ENCODE measurements at places on chromosomes 1 and 21.

GRCh38 chr1:78277253-78277652 is 213.5 kb upstream of the PTGFR start:
- peak; percentile 92 for DNase-seq

GRCh38 chr1:22750685-22751051 is 40.0 kb downstream of the EPHB2 start:
- no peak for DNase-seq

- DNase-seq, result peak; percentile 12
These were observed 41.5 kb upstream of the TSNAX start for GRCh38 chr1:231487019-231487418.

- DNase-seq, result peak; percentile 44
These were observed 466 bp downstream of the VPS26C start for GRCh38 chr21:37266515-37267221.

DNA sequence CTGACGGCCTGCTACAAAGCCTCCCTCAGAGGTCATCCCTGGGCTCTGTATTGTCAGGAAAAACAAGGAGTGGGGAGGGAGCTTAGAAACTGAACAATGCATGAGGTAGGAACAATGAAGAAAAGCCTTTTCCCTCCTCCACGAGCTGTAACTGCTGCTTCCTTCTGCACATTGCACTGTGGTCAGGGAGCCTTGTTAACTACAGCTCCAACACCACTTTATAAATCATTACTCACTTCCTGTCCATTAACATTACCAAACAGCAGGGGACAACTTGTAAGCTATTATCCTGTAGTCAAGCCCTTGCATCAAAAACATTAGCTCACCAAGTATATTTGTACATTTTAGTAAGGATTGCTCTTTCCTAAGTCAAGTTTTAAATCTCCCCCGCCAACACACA is 336.0 kb upstream of the NR5A2 start:
- DNase-seq, result peak; percentile 86

DNA sequence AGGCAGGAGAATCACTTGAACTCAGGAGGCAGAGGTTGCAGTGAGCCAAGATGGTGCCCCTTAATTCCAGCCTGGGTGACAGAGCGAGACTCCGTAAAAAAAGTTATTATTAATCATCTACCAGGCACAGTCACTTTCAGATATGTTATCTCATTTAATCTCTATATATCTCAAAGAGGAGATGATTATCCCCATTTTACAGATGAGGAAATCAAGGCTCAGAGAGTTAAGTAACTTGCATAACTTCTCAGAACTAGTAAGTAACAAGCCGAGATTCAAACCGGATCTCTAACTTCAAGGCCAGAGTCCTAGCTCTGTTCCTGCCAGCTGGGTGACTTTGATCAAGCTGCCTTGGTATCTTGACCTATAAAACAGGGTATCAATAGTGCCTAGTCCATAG is 17.5 kb downstream of the DIO1 start:
- no peak for DNase-seq

- no peak for DNase-seq
These were observed 86.0 kb downstream of the PCNX2 start for GRCh38 chr1:233209481-233209880.

GRCh38 chr1:201818971-201819750 is 9.8 kb upstream of the IPO9 start:
- peak; percentile 76 for DNase-seq

DNA sequence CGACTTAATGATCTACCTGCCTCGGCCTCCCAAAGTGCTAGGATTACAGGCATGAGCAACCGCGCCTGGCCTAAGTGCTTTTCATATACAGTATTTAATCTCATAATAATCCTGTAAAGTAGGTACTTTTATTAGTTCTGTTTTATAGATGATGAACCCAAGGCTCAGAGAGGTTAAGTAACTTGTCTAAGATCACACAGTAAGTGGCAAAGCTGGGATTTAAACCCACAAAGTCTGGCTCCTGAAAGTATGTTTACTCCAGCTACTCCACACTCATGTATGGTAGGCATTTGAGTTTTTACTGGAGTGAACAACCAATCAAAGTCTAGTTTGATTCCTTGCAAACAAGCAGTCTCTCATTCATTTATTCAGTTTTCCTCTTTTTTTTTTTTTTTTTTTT is 2.3 kb downstream of the DFFA start:
- DNase-seq, result no peak

DNA sequence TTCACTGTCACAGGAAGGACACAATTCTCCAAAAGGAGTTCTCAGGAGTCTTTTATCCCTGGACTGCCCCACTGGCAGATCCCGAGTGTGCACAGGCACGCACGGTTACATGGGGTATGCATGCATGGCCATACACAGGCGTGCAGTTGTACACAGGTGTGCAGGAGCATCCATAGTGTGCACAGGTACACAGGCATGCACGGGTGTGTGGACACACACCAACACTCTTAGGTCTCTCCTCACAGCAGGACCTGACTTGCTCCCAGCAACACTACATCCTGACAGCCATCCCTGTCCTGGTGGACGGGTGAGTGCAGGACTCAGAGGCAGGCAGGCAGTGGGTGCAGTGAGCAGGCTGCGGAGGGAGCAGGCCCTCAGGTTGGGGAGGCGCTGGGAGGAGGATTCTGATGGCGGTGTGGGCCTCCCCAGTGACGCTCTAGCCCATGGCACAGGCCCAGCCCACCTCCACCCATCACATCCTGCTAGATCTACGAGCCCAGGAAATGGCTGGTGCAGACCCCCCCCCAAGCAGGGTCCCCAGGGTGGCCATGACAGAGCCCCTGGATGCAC is 28.4 kb downstream of the SLC19A1 start:
- DNase-seq, result no peak

DNA sequence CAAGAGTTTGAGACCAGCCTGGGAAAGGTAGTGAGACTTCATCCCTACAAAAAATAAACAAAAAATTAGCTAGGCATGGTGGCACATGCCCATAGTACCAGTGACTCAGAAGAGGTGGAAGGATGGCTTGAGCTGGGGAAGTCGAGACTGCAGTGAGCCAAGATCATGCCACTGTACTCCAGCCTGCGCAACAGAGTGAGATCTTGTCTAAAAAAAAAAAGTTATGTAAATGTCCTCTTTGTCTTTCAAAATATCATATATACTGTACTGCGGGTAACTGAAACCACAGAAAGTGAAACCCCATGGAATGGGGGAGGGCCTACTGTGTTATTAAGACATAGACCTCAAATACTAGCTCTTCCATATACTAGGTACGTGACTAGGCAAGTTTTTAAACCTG is 20.8 kb downstream of the ACADM start:
- DNase-seq, result no peak

GRCh38 chr1:113981962-113982931 is 3.0 kb downstream of the OLFML3 start:
- DNase-seq, result peak; percentile 74

DNA sequence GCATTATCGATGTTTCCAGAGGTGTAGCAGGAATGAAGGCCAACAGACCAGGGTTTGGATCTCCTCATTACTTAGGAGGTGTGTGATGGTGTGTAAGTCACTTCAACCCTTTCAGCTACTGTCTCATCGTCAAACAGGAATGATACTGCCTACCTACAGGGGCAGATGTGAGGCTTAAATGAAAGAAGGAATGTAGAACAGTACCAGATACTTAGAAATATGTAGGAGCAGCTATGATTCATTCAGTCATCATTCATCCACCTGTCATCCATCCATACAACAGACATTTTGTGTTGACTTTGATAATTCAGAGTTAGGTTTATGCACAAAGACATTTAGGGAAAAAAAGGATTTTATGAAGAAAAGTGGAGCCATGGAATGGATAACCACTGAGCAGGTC is 486.9 kb upstream of the DAB1 start:
- DNase-seq, result no peak

DNA sequence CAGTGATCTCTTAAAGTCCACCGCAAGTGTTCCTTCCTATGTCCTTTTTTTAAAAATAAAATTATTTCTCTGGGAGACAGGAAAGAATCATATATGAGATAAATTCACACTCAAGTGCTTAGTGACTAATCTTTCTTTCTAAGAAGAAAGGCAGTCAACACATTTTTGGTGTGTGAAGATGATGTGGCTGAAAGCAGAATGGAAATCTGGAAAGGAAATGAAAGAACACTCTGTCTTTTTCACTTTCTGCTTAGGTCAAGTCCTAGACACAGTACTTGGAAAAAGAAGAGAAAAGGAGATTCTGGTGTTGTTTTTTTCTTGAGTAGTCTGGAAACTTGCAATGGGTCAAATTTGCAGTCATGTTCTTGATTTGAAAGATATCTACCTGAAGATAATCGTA is 45.5 kb upstream of the PRRX1 start:
- DNase-seq, result peak; percentile 37

GRCh38 chr1:42017259-42017658 is 98.5 kb upstream of the HIVEP3 start:
- DNase-seq, result no peak

- peak; percentile 90 for DNase-seq
These were observed 3.9 kb upstream of the RPTN start for GRCh38 chr1:152162792-152163463.

DNA sequence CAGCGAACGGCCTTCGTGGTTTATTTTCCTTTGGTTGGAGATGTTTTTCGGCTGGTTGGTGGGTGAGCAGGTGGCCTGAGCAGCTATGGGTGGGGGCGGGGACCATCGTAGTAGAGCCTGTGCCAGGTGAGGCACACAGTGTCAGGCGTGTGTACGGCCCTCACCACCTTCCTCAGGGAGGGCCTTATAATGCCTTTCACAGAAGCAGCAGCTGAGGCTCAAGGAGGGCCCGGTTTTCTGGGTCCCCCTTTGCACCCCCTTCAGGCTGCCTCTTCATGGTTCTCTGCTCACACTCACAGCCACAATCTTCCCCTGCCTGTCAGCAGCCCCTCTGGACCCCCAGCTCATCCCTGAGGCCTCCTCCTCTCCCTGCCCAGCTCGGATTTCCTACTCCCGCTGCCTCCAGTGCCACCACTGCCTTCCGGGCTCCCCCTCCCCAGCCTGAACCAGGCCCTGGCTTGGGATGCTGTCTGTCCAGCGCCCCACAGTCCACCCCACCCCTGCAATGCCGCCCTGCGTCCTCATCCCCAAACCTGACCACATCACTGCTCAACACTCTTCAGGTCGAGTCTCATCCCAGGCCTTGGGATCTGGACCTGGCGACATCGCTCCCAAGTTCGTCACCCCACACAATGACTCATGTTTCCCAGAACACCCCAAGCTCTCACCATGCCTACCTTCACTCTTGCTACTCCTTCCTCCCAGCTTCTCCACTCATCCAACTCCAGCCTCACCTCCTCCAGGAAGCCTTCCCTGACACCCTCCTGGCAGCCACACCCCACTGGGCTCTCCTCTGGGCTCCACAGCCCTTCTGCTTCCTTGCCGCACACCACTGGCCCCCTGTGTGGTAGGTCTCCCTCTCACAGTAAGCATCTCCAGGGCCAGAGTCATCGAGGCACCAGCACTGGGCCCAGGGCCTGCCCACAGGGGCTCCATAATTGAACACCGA is 53.9 kb downstream of the DMRTB1 start:
- peak; percentile 16 for DNase-seq

GRCh38 chr1:94591823-94592570 is 50.4 kb upstream of the F3 start:
- DNase-seq, result no peak

- DNase-seq, result no peak
These were observed 1.2 kb downstream of the FHAD1 start for GRCh38 chr1:15248216-15248615.

GRCh38 chr1:200673952-200674823 is 4.5 kb upstream of the DDX59 start:
- DNase-seq, result peak; percentile 54

GRCh38 chr21:44478124-44478800 is 23.0 kb downstream of the LRRC3 start:
- no peak for DNase-seq

- no peak for DNase-seq
These were observed 41.7 kb downstream of the GABPA start for GRCh38 chr21:25776440-25776839.

- peak; percentile 66 for DNase-seq
These were observed 6.0 kb downstream of the CADM3 start for GRCh38 chr1:159177272-159177907.

- DNase-seq, result no peak
These were observed 122.3 kb upstream of the C1orf105 start for GRCh38 chr1:172298141-172298540.

GRCh38 chr1:13816016-13816760 is 116.2 kb downstream of the PRDM2 start:
- no peak for DNase-seq

- DNase-seq, result no peak
These were observed 41.5 kb downstream of the SLC66A1 start for GRCh38 chr1:19353596-19353995.

DNA sequence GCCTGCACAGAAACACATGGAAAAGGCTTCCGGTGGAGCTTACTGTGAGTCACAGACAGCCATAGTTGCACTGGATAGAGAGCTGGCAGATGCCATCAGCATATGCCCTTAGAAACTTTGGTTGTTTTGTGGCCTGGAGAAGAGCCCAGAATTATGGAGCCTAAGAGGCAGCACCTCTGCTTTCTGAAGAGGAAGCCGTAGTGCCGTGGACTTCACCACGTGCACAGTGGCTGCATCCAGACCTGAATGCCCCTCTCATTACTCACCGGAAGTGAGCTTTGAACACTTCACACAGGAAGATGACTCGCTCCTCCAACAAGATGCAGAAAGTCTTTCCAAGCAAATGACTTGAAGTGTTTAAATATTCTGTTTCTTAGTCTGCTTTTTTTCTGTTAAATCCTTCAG is 28.4 kb downstream of the JUN start:
- DNase-seq, result peak; percentile 100

GRCh38 chr1:5099558-5099957 is 445.1 kb downstream of the AJAP1 start:
- DNase-seq, result no peak

- DNase-seq, result peak; percentile 52
These were observed 49.9 kb upstream of the GUCA2A start for GRCh38 chr1:42214447-42214871.

GRCh38 chr1:223876590-223876989 is 30.8 kb upstream of the TP53BP2 start:
- DNase-seq, result no peak

DNA sequence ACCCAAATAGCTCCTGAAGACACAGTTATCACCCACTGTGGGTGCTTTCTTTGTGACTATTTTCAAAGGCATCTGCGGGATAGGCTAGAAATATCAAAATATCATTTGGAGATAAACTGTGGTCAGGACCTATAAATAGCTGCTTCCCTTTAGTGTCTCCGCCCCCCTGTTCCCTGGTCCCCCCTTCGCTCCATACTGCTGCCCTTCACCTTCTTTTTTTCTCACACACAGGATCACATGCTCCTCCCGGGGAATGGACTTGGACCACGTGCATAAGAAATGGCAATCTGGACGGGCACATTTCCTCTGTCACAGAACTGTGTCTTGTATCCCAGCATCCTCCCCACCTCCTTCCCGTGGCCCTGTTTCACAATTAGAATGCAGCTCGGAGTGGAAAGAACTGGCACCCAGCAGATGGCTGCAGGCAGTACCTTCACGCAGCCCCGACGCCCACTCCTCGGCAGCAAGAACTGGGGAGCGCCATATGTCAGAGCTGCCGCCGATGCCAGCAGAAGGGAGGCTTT is 68.8 kb upstream of the SSX2IP start:
- peak; percentile 82 for DNase-seq

DNA sequence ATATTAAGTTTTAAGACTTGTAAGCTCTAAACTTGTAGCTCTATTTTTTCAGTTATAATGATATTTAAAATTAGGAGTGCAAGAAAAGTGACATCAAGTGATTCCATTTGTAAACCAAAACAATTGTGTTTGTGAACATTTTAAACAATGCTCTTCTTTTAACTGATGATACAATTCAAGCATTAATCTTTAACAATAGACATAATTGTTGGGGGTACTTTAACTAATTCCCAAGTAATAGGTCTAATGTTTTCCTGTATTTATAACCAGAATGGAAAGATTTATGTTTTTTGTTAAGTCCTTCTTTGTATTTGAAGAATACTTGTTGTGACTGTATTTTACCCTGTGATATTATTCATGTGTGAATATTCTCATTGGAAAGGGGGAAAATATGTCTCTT is 6.8 kb downstream of the ATG4C start:
- no peak for DNase-seq

Data from fibroblast of skin of back (primary cell).